T-helper 2 cell treated with Interferon-gamma antibody and Interleukin-4, amounts not matched to agents 5 μg/mL and 100 μg/mL, for 36 hours (primary cell): ENCODE measurements at places on chromosomes 4 and X.
A peak's percentile ranks its signal among the peaks of the same experiment; 100 is the strongest.

GRCh38 chrX:129808158-129808828, 28.5 kb downstream of the SASH3 start:
- no peak overlapping the region for H3K4me3 ChIP-seq
- peak overlapping the region; percentile 19 for H3K27ac ChIP-seq
- H3K4me1 ChIP-seq, result peaks cover 14% of the 10 kb centered on the region
- peaks cover 27% of the 10 kb centered on the region for H3K36me3 ChIP-seq
- H3K27me3 ChIP-seq, result no peaks in the 10 kb centered on the region

GRCh38 chr4:6986072-6986780, 56.9 kb upstream of the TADA2B start:
- peak overlapping the region; percentile 92 for H3K4me3 ChIP-seq
- peaks cover 13% of the 10 kb centered on the region for H3K36me3 ChIP-seq
- DNase-seq, result no peak
- peaks cover 46% of the 10 kb centered on the region for H3K4me1 ChIP-seq
- H3K27me3 ChIP-seq, result no peaks in the 10 kb centered on the region

DNA sequence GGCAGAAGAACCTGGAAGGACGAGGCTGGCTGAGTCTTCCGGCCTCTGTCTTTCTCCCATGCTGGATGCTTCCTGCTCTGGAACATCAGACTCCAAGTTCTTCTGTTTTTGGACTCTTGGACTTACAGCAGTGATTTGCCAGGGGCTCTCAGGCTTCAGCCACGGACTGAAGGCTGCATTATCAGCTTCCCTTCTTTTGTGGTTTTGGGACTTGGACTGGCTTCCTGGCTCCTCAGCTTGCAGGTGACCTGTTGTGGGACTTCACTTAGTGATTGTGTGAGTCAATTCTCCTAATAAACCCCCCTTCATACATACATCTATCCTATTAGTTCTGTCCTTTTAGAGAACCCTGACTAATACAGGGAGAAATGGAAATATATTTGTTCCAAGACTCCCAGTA, 265.8 kb downstream of the PCDH18 start:
- H3K4me3 ChIP-seq, result no peak overlapping the region
- no peak for DNase-seq
- no peaks in the 10 kb centered on the region for H3K4me1 ChIP-seq
- no peaks in the 10 kb centered on the region for H3K36me3 ChIP-seq

- H3K27ac ChIP-seq, result no peak overlapping the region
- no peaks in the 10 kb centered on the region for H3K4me1 ChIP-seq
- no peaks in the 10 kb centered on the region for H3K36me3 ChIP-seq
- no peaks in the 10 kb centered on the region for H3K27me3 ChIP-seq
Measured at GRCh38 chr4:159526172-159526571, 423.3 kb downstream of the RAPGEF2 start.

- peaks cover 50% of the 10 kb centered on the region for H3K27me3 ChIP-seq
- DNase-seq, result peak; percentile 6
- H3K36me3 ChIP-seq, result no peaks in the 10 kb centered on the region
- no peak within 1 kb of the TSS for H3K27ac ChIP-seq
- peaks cover 9% of the 10 kb centered on the region for H3K4me1 ChIP-seq
Measured at GRCh38 chr4:74364652-74365491, at the start of gene EREG. Gene EREG, plus strand, starts transcription at chr4:74365145. Its CDS starts 164 bp downstream, at chr4:74365309.

DNA sequence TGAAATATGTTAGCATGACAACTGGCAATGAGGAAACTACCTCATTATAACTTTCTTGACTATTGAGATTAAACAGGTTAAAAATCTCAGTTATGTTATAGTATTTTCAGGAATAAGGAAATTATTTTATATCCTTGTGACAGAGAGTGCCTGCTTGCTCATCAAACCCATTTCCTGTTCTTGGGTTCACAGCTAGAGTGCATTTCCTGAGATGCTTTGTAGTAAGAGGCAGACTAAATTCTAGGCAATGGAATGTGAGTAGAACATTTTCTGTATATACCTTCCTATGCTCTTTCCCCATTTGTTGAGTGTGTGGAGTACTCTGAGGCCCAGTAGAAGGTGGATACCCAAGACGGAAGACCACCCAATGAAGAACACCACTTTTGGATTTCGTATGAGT, 96.9 kb upstream of the CASK start:
- H3K36me3 ChIP-seq, result no peaks in the 10 kb centered on the region
- no peak for DNase-seq
- no peak overlapping the region for H3K27ac ChIP-seq
- no peaks in the 10 kb centered on the region for H3K27me3 ChIP-seq
- peaks cover 7% of the 10 kb centered on the region for H3K4me1 ChIP-seq

- no peaks in the 10 kb centered on the region for H3K36me3 ChIP-seq
- no peak for DNase-seq
- peaks cover 19% of the 10 kb centered on the region for H3K27me3 ChIP-seq
- H3K27ac ChIP-seq, result no peak overlapping the region
- H3K4me1 ChIP-seq, result no peaks in the 10 kb centered on the region
Measured at GRCh38 chr4:139912445-139912844, 241.5 kb downstream of the MAML3 start.

GRCh38 chr4:52711834-52712250, 39.4 kb downstream of the ERVMER34-1 start:
- H3K36me3 ChIP-seq, result peaks cover 38% of the 10 kb centered on the region
- no peaks in the 10 kb centered on the region for H3K27me3 ChIP-seq
- H3K4me1 ChIP-seq, result peaks cover 46% of the 10 kb centered on the region
- peak overlapping the region; percentile 81 for H3K27ac ChIP-seq
- H3K4me3 ChIP-seq, result peak overlapping the region; percentile 72
- no peak for DNase-seq

GRCh38 chr4:181420950-181421349, 822.3 kb upstream of the TENM3 start:
- no peak overlapping the region for H3K27ac ChIP-seq
- H3K36me3 ChIP-seq, result no peaks in the 10 kb centered on the region
- no peaks in the 10 kb centered on the region for H3K4me1 ChIP-seq
- no peak overlapping the region for H3K4me3 ChIP-seq
- DNase-seq, result no peak

GRCh38 chr4:176798540-176798939, 5.8 kb upstream of the VEGFC start:
- H3K4me1 ChIP-seq, result no peaks in the 10 kb centered on the region
- H3K4me3 ChIP-seq, result no peak overlapping the region
- H3K27me3 ChIP-seq, result peaks cover 20% of the 10 kb centered on the region
- no peak for DNase-seq

- H3K36me3 ChIP-seq, result peaks cover 4% of the 10 kb centered on the region
- no peak overlapping the region for H3K27ac ChIP-seq
- DNase-seq, result no peak
- peaks cover 3% of the 10 kb centered on the region for H3K4me1 ChIP-seq
- H3K27me3 ChIP-seq, result no peaks in the 10 kb centered on the region
Measured at GRCh38 chr4:150297861-150298474, 219.7 kb downstream of the DCLK2 start.

DNA sequence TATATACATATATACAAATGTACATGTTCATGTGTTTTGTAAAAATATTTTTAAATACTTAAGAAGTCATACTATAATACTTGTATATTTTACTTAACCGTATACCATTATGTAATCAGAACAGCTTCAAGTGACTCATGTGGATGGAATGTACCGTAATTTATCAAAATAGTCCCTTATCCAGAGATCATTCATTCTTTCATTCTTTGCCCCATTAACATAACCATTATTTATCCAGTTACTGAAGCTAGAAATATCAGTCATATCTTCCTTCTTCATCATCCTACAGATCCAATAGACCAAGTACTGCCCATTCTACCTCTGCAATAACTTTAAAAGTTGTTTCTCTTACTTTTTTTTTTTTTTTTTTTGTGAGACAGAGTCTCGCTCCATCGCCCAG, 164.2 kb downstream of the MAB21L2 start:
- peaks cover 6% of the 10 kb centered on the region for H3K36me3 ChIP-seq
- H3K27ac ChIP-seq, result no peak overlapping the region
- H3K4me1 ChIP-seq, result no peaks in the 10 kb centered on the region
- H3K4me3 ChIP-seq, result no peak overlapping the region
- DNase-seq, result no peak

GRCh38 chrX:17968367-17968766, 107.3 kb upstream of the RAI2 start:
- no peak overlapping the region for H3K27ac ChIP-seq
- no peaks in the 10 kb centered on the region for H3K4me1 ChIP-seq
- H3K27me3 ChIP-seq, result no peaks in the 10 kb centered on the region
- no peak for DNase-seq
- no peaks in the 10 kb centered on the region for H3K36me3 ChIP-seq
- H3K4me3 ChIP-seq, result no peak overlapping the region

GRCh38 chr4:26916195-26916594, 55.6 kb downstream of the STIM2 start:
- H3K27ac ChIP-seq, result no peak overlapping the region
- H3K4me3 ChIP-seq, result no peak overlapping the region
- no peak for DNase-seq
- H3K4me1 ChIP-seq, result peaks cover 26% of the 10 kb centered on the region
- no peaks in the 10 kb centered on the region for H3K27me3 ChIP-seq
- H3K36me3 ChIP-seq, result peaks cover 23% of the 10 kb centered on the region

- no peak overlapping the region for H3K27ac ChIP-seq
- no peak for DNase-seq
- H3K4me3 ChIP-seq, result no peak overlapping the region
Measured at GRCh38 chr4:180100433-180101344, 2142.5 kb upstream of the TENM3 start.

- H3K4me3 ChIP-seq, result no peak overlapping the region
- no peak overlapping the region for H3K27ac ChIP-seq
- no peaks in the 10 kb centered on the region for H3K27me3 ChIP-seq
- H3K4me1 ChIP-seq, result no peaks in the 10 kb centered on the region
- H3K36me3 ChIP-seq, result no peaks in the 10 kb centered on the region
Measured at GRCh38 chrX:727738-728621, 97.4 kb downstream of the SHOX start.

DNA sequence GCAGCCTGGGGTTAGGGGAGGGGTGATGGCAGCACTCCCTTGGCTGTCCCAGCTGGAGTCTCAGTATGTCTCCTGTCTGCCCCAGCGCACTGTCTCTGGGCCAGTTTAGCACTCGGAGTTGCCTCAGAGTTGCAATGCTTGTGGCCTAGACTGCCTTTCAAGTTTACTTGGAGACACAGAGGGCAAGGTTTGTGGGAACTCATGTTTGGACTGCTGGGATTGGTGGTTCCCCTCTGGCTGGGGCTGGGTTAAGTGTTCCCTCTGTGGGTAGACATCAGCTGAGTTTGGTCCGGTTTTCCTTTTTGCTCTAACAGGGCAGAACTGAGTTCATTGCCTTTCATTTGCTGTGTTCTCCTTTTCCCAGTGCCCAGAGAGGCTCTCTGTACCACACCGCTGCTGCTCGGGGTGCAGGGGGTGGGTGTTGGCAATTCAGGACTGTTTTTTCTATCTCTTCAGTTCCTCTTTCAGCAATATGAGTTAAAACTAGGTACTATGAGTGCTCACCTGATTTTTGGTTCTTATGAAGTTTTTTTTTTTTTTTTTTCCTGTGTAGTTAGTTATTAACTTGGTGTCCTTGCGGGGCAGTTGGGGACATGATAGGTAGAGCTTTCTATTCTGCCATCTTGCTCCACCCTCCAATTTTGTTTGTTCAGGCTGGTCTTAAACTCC, 17.2 kb downstream of the RAB33B start:
- H3K27ac ChIP-seq, result no peak overlapping the region
- no peaks in the 10 kb centered on the region for H3K27me3 ChIP-seq
- peaks cover 44% of the 10 kb centered on the region for H3K36me3 ChIP-seq

DNA sequence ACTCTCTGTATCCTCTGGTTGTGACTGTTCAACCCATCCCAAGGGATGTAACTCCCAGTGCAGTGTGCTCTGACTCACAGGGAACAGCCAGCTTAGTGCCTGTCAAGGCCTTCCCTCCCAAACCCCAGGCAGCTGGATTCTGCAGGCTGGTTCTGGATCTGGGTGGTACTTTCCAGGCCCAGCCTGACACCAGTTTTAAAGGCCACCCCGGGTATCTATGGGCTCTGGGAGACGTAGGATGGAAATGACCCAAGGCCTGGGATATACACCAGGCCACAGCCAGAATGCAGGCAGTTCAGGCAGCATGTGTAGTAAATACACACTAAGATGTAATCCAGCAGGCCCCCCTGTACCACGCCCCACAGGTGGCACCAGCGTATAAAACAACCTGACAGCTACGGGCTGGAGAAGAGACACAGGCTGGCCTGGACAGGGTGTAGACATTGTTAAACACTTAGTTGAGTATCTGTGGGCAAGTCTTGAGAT, 64.2 kb downstream of the SPINK2 start:
- H3K4me1 ChIP-seq, result peaks cover 43% of the 10 kb centered on the region
- H3K4me3 ChIP-seq, result peak overlapping the region; percentile 87
- H3K27ac ChIP-seq, result peak overlapping the region; percentile 99
- H3K36me3 ChIP-seq, result no peaks in the 10 kb centered on the region

- H3K4me3 ChIP-seq, result no peak overlapping the region
- no peaks in the 10 kb centered on the region for H3K36me3 ChIP-seq
- H3K27me3 ChIP-seq, result peaks cover 10% of the 10 kb centered on the region
- DNase-seq, result no peak
- H3K27ac ChIP-seq, result no peak overlapping the region
- H3K4me1 ChIP-seq, result peaks cover 1% of the 10 kb centered on the region
Measured at GRCh38 chrX:38627683-38628082, 66.3 kb downstream of the TSPAN7 start.

- no peak overlapping the region for H3K27ac ChIP-seq
- DNase-seq, result no peak
- no peaks in the 10 kb centered on the region for H3K36me3 ChIP-seq
- H3K4me1 ChIP-seq, result peaks cover 2% of the 10 kb centered on the region
Measured at GRCh38 chrX:47283015-47283771, 50.4 kb downstream of the USP11 start.

DNA sequence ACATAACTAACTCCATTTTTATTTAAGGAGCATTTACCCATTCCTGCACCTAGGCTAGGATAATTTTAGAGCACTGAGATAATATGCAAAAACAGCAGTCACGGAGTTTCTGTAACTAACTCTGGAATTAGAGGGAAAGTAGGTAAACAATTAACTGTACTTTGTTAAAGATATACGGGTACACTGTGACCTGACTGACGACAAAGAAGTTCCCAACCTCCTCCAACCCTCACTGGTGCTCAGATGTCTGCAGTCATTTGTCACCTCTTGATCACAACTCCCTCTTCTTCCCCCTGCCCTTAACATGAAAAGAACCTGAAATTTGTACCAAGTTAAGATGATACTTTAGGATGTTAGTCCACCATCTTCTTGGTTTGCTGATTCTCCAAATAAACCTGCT, 42.0 kb upstream of the TAPT1 start:
- DNase-seq, result no peak
- no peaks in the 10 kb centered on the region for H3K36me3 ChIP-seq
- H3K4me3 ChIP-seq, result no peak overlapping the region
- peaks cover 8% of the 10 kb centered on the region for H3K27me3 ChIP-seq
- no peak overlapping the region for H3K27ac ChIP-seq

- no peak overlapping the region for H3K4me3 ChIP-seq
- H3K27me3 ChIP-seq, result no peaks in the 10 kb centered on the region
- no peaks in the 10 kb centered on the region for H3K36me3 ChIP-seq
- no peak for DNase-seq
Measured at GRCh38 chrX:93591398-93591797, 82.0 kb downstream of the NAP1L3 start.

GRCh38 chr4:109359040-109359646, 56.7 kb upstream of the COL25A1 start:
- H3K27ac ChIP-seq, result peak overlapping the region; percentile 90
- peaks cover 54% of the 10 kb centered on the region for H3K27me3 ChIP-seq
- peaks cover 44% of the 10 kb centered on the region for H3K4me1 ChIP-seq
- peak overlapping the region; percentile 75 for H3K4me3 ChIP-seq
- peak; percentile 62 for DNase-seq
- H3K36me3 ChIP-seq, result peaks cover 9% of the 10 kb centered on the region
